ENCODE measurements at places on chromosomes 4 and X. TPM values are rescaled to one million over a fixed set of nuclear protein-coding genes. Genes with fewer than 3 reads are reported as not detected.

Gene PPA2
- total RNA-seq, result 81.0 TPM

GRCh38 chr4:185870366-185870765, 58.4 kb upstream of the SORBS2 start:
- no peaks in the 10 kb centered on the region for H3K36me3 ChIP-seq
- peaks cover 17% of the 10 kb centered on the region for H3K4me1 ChIP-seq
- no peak overlapping the region for H3K4me3 ChIP-seq
- H3K27ac ChIP-seq, result no peak overlapping the region
- no peaks in the 10 kb centered on the region for H3K27me3 ChIP-seq

DNA sequence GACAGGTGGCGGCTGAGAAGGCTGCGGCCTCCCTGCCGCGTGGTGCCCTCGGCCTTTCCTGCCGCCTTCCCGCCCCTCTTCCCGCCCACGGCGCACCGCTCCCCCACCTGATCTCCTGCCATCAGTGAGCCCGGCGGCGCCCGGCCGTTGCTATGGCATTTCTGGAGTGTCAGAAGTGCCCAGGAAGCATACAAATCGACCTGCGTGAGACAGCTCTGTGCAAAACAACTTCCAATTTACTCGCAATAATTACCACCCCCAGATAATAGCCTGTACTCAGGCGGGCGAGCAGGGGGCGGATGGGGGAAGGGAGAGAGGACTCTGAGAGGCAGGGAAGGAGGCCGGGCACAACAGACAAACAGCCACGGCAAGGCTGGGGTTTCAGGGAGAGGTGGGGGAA, 16.6 kb upstream of the ERCC6L start:
- no peak for DNase-seq
- H3K36me3 ChIP-seq, result peaks cover 3% of the 10 kb centered on the region
- peaks cover 17% of the 10 kb centered on the region for H3K27me3 ChIP-seq

Gene CENPI
- total RNA-seq, result 39.8 TPM

- H3K27ac ChIP-seq, result no peak overlapping the region
- H3K4me1 ChIP-seq, result peaks cover 31% of the 10 kb centered on the region
- peak; percentile 16 for DNase-seq
Measured at GRCh38 chrX:153582896-153583295, 16.0 kb downstream of the CCNQ start.

DNA sequence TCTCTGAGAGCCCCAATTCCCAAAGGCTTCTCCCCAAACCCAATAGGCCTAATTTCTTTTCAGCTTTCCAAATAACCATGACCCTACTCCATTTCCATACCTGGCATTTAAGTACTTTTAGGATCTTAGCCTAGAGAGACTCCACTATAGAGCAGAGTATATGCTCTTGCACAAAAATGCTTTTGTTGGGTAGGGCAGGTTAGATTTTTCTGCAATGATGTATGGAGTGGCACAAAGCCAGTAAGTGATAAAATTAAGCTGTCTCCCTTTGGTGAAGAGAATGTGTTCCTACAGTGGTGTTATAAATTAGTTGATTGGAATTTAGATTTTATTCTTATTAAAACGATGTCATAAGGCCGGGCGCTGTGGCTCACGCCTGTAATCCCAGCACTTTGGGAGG, 124.9 kb downstream of the INPP4B start:
- H3K4me3 ChIP-seq, result no peak overlapping the region
- no peaks in the 10 kb centered on the region for H3K4me1 ChIP-seq
- no peaks in the 10 kb centered on the region for H3K36me3 ChIP-seq
- H3K27me3 ChIP-seq, result no peaks in the 10 kb centered on the region
- no peak for DNase-seq

DNA sequence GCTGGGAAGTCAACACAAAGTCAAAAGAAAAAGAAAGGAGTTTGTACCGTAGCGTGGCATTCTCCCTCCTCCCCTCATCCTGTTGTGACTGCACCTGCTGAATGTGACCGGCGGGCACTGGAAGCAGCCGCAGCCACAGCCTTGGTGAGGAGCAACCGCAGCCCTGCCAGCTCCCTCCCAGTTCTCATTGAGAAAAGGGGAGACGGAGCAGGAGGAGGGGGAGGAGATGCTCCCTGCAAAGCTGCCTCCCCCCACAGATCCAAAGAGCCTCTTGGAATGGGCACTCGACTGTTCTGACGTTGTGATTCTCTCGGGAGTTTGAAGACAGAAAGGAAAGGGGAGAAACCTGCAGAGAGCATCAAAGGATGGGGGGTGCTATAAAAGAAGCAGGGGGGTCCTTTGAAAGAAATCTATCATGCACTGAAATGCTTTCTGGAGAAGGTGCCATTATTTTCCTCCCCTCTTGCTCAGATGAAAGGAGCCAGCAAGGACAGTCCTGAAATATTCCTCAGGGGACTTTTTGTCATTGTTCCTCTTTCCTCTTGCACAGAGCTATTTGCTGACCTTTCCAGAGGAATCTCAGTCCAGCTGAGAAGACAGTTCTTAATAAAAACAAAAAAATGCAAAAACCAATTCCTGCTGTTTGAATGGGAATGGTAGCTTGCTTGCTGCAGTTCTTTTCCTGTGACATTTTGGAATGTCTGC, 429.7 kb downstream of the MAPK10 start:
- DNase-seq, result no peak
- peaks cover 39% of the 10 kb centered on the region for H3K4me1 ChIP-seq
- peak overlapping the region; percentile 70 for H3K27ac ChIP-seq
- no peaks in the 10 kb centered on the region for H3K36me3 ChIP-seq

Gene RHOXF2
- not detected for total RNA-seq

GRCh38 chrX:46917622-46918021, 5.4 kb downstream of the JADE3 start:
- peaks cover 26% of the 10 kb centered on the region for H3K4me1 ChIP-seq
- no peak for DNase-seq
- H3K4me3 ChIP-seq, result peak overlapping the region; percentile 48
- H3K36me3 ChIP-seq, result peaks cover 18% of the 10 kb centered on the region
- no peaks in the 10 kb centered on the region for H3K27me3 ChIP-seq
- no peak overlapping the region for H3K27ac ChIP-seq

Gene EVC2
- total RNA-seq, result 7.2 TPM

GRCh38 chr4:123786163-123786915, 389.7 kb downstream of the SPRY1 start:
- H3K27me3 ChIP-seq, result no peaks in the 10 kb centered on the region
- H3K27ac ChIP-seq, result no peak overlapping the region
- H3K4me3 ChIP-seq, result no peak overlapping the region
- peaks cover 24% of the 10 kb centered on the region for H3K4me1 ChIP-seq

DNA sequence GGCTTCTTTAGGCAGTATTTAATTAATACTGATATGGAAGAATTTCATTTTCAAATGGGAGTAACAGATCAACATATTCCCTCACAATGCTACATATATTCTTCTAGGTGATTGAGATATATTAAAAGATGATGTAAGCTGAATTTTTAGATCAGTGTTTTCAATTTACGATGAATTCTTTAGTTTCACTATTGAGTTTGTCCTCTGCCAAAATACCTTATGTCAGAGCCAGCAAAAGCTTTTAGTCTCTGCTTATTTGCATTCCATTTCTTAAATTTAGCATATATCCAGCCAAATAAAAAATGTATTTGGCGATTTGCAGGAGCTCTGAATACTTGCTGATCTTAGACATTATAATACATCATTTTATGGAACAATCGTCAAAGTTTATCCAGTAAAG, 144.3 kb downstream of the MOSPD2 start:
- H3K27ac ChIP-seq, result no peak overlapping the region
- no peaks in the 10 kb centered on the region for H3K27me3 ChIP-seq
- no peak for DNase-seq
- no peaks in the 10 kb centered on the region for H3K36me3 ChIP-seq
- no peaks in the 10 kb centered on the region for H3K4me1 ChIP-seq
- no peak overlapping the region for H3K4me3 ChIP-seq

GRCh38 chr4:133621628-133622027, 472.5 kb downstream of the PCDH10 start:
- H3K4me1 ChIP-seq, result peaks cover 44% of the 10 kb centered on the region
- DNase-seq, result no peak
- no peaks in the 10 kb centered on the region for H3K27me3 ChIP-seq
- H3K27ac ChIP-seq, result no peak overlapping the region

Gene STK26
- total RNA-seq, result 66.1 TPM

DNA sequence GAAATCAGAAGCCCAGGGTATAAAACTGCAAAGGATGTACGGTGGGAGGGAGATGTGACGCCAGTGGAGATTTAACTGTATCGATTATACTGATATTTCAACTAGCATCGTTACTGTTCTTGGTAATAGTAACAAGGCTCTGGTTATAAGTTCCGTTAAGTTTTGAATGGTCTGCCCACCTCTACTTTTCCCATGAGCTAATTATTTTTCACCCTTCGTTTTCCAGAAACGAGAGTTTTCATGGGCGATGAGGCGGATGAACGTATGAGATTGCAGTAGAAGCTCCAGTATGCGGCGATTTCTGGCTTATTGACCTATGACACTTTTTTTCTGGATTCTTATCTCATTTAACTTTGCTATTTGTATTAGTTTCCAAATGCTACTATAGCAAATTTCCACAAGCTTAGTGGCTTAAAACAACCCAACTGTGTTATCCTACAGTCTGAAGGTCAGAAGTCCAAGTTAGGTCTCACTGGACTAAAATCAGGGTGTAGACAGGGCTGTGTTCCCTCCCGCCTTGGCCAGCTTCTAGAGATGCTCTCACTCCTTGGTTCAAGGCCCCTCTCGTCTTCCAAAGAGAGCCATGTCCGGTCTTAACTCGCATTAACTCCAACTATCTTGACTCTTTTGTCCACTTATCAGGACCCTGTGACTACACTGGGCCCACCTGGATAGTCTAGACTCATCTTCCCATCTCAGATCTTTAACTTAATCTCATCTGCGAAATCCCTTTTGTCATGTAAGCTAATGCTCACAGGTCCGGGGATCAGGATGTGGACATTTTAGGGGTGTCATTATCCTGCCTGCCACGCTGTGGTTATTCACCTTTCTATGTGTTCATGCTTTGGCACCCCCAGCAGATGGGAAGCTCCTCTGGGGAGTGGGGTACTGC, 122.5 kb downstream of the IRF2 start:
- no peaks in the 10 kb centered on the region for H3K36me3 ChIP-seq
- H3K27ac ChIP-seq, result no peak overlapping the region
- no peak for DNase-seq
- H3K4me1 ChIP-seq, result peaks cover 24% of the 10 kb centered on the region
- H3K4me3 ChIP-seq, result no peak overlapping the region
- H3K27me3 ChIP-seq, result no peaks in the 10 kb centered on the region

GRCh38 chr4:25879587-25879986, 16.8 kb upstream of the SEL1L3 start:
- H3K27me3 ChIP-seq, result peaks cover 5% of the 10 kb centered on the region
- H3K4me3 ChIP-seq, result no peak overlapping the region
- peaks cover 9% of the 10 kb centered on the region for H3K4me1 ChIP-seq
- H3K27ac ChIP-seq, result no peak overlapping the region

- DNase-seq, result no peak
- no peak overlapping the region for H3K27ac ChIP-seq
- no peaks in the 10 kb centered on the region for H3K36me3 ChIP-seq
- H3K4me3 ChIP-seq, result peak overlapping the region; percentile 65
- H3K27me3 ChIP-seq, result peaks cover 3% of the 10 kb centered on the region
Measured at GRCh38 chr4:153156263-153156662, 48.0 kb upstream of the TRIM2 start.

GRCh38 chr4:170087163-170087700, 2.5 kb downstream of the AADAT start:
- peaks cover 46% of the 10 kb centered on the region for H3K4me1 ChIP-seq
- no peak for DNase-seq
- peak overlapping the region; percentile 71 for H3K4me3 ChIP-seq
- peaks cover 50% of the 10 kb centered on the region for H3K36me3 ChIP-seq

DNA sequence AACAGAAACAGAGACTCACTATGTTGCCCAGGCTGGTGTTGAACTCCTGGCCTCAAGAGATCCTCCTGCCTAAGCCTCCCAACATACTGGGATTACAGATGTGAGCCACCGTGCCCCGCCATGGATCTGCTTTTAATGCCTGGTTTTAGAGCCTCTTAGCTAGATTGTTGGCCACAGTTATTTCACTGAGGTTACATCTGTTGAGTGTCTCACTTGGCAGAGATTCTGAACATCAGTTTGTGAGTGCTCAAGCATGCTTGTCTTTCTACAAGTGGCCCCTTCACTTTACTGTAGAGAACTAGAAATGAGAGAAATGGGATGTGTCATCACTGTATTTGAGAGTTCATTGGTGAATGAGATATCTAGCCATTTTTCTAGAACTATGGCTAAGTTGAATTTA, 218.5 kb downstream of the APBB2 start:
- peaks cover 16% of the 10 kb centered on the region for H3K4me1 ChIP-seq
- H3K36me3 ChIP-seq, result no peaks in the 10 kb centered on the region
- H3K27me3 ChIP-seq, result no peaks in the 10 kb centered on the region
- H3K4me3 ChIP-seq, result no peak overlapping the region

GRCh38 chrX:31227250-31227649, 155.4 kb upstream of the FTHL17 start:
- H3K36me3 ChIP-seq, result peaks cover 5% of the 10 kb centered on the region
- DNase-seq, result no peak
- no peaks in the 10 kb centered on the region for H3K27me3 ChIP-seq
- H3K4me3 ChIP-seq, result no peak overlapping the region

Gene NEUROG2
- total RNA-seq, result 4.2 TPM

GRCh38 chrX:55169782-55170181, 50.4 kb upstream of the PAGE5 start:
- no peak for DNase-seq
- peaks cover 3% of the 10 kb centered on the region for H3K27me3 ChIP-seq
- H3K4me3 ChIP-seq, result no peak overlapping the region
- no peak overlapping the region for H3K27ac ChIP-seq
- no peaks in the 10 kb centered on the region for H3K4me1 ChIP-seq
- no peaks in the 10 kb centered on the region for H3K36me3 ChIP-seq
